Suprapubic skin (tissue), 4 donors: ENCODE measurements at places on chromosomes 11 and 22.

DNA sequence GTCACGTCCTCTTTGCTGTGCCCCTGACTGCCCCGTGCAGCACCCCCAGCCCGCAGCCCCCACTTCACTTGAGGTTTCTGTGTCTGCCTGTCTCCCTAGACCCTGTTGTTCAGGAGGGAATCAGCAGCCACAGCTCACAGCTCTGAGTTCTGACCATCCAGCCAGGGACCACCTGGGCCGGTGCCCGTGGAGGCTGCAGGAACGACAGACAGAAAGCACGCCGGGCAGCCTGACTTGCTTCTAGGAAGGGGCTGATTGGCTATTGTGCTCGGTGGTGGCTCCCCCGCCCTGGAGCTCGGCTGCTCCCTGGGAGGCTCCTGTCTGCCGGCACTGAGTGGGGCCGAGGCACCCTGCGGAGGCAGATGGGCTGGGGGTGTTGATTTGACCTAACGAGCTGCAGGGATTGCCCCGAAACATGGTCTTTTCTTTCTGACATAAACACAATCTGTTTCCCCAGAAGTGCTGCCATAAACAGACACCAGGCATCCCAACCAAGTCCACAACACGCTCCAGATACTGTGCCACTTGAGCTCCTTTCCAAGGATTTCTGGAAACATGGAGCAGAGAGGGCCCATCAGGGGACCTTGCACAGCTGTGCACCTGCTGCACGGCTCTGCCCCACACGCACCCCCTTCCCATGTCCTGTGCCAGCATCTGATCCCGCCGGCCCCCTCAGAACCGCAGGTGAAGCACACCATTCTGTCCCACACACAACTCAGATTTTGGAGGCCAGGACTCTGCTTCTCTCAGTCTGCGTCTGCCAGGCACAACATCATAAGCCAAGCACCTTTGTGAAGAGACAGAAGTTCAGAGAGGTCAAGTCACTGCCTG lies 855.9 kb downstream of the TBC1D22A start:
- peak; percentile 68 for DNase-seq

GRCh38 chr22:24601217-24602104 lies 1.5 kb upstream of the GGT1 start:
- peak; percentile 62 for DNase-seq

DNA sequence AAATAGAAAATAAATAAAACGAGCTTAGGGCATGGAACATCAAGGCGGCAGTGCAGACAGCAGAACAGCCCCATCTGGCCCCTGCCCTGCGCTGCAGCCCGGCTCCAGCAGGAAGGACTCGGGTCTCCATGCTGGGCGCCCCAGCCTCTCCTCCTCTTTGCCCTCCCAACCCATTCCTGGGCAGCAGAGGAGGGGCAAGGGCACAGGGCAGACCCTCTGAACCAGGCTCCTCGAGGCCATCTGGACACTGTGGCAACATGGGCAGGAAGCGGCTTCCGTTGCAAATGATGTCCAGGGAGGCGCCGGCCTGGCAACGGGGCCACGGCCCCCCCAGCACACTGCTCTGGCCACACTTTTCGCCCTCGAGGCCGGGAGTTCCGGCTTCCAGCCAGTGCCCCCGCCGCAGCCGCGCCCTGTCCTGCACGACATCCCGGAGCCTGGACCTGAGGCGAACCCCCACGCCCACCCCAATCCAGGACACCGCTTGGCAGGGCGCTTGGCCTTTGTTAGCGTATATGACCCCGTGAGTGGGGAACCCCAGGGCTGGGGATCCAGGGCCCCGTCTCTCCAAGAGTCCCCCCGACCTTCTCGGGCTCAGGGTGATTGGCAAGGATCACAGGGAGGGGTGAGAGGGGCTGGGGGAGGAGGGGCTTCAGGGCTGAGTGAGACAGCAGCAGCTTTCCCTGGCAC lies 192.1 kb downstream of the IGLL1 start:
- no peak for DNase-seq

DNA sequence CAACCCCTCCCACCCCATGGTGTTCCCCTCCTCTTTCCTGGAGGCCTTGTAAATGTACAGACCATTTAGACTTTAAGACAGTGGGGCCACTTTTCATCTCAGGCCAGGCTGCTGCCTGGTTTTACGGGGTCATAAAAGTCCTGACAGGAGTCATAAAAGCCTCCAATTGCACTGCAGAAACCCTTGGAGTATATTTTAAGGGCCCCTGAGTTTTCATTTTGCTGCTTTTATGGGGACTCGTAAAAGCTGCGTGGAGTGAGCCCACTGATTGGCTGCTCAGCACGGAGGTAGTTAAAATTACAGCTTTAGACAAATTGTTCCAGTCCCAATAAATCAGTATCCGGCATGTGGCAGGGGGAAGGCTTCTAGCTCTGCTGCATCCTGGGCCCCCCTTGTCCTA lies 627.6 kb downstream of the NTM start:
- no peak for DNase-seq

DNA sequence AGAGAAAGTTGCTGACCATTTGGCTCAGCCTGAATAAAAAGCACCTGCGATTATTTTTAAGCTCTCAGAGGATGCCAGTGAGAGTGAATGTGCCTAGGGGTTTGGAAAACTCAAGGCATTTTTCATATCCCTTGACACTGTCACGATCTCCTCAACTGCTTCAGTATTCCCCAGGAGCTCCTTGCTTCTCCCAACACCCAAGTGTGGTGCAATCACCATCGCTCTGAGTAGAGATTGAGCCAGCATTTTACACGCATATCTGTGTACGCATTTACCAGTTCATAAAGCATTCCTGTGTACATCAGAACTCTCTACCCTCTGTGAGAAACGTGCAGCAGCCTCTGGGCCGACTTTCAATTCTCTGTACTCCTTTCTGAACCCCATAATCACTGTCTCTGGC lies 1.3 kb downstream of the SRRD start:
- DNase-seq, result no peak

GRCh38 chr11:106014620-106015019 lies 7.4 kb downstream of the MSANTD4 start:
- DNase-seq, result no peak

GRCh38 chr22:38310518-38311322 lies 6.5 kb downstream of the CSNK1E start:
- no peak for DNase-seq

DNA sequence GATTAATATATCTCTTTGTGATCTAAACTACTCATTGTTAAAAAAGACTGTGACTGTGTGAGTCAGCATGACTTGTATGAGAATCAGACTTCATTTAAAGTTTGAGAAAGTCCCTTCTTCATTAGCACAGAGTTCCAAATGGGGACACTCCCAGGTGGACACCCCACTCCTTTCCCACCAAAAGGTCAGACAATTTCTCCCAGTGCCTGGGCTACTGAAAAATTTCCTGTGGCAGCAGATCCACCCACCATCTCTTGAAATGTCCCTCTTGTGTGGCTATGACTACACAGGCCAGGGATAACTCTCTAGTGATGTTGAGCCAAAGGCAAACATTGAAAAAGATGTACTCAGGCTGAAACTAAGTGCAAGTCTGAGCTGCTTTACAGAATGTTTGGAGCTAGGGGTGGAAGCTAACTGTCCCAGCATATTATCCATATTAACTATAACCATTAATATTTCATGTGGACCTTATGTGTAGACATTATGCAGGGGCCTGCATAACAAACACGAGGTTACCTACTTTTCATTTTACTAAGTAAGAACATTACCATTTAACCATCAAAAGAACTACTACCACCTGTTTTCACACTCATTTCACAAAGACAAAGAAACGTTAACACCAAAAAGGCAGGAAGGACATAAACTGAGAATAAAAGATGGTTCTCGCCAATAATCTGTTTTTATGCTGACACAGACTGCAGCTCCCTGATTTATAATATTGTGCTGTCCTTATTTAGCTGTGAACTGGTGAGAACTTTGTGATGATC lies 44.8 kb downstream of the MMP20 start:
- DNase-seq, result no peak

- no peak for DNase-seq
Measured at GRCh38 chr11:36394056-36394455, 98.0 kb downstream of the PRR5L start.

DNA sequence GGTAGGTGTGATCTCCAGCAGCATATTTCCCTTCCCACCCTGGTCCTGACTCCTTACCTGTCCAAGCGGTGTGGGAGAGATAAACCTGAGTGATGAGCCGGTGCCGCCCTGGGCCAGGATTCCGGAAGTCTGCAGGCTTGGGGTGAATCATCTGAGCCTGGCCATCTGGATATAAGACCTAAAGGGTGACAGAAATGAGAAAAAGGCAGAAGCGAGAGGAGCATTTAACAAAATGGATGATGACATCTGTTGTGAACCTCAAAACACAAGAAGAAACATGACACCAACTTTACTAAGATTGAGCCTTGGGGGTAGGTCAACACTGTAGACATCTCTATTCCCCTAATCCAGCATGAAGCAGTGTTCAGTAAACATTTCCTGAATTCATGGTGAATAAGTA lies 62.8 kb downstream of the AAMDC start:
- no peak for DNase-seq

DNA sequence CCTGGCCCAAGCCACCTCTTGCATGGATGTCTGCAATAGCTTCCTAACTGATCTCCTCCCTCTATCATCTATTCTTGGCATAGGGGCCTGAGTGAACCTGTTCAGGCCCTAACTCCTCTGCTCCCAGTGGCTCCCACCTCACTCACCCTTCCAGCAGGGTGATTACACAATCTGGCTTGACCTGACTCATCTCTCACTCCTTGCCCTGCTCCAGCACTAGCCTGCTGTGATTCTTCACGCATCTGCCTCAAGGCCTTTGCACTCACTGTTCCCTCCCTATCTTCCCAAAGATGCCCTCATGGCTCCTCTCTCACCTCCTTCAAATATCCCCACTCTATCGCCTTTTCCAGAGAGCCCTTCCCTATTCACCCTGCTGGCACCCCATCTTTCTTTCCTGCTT lies 10.5 kb downstream of the SCN4B start:
- DNase-seq, result no peak

DNA sequence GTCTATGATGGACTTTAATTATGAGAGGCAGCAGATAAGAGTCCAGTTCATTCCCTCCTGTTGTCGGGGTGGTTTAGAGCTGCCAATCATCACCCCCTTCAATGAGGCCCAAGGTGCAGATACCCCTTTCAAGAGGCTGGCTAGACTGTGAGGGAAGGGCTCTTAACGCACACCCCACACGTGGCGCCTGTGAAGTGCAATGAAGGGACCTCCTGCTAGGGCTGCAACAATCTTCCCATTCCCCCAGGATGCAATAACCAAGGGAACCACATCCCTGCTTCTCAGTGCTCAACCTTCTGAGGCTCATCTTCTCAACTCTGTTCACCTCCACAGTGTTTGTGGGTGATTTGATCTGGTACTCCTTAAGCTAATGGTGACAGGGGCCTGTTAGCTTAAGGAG lies 19.0 kb downstream of the TENM4 start:
- no peak for DNase-seq

DNA sequence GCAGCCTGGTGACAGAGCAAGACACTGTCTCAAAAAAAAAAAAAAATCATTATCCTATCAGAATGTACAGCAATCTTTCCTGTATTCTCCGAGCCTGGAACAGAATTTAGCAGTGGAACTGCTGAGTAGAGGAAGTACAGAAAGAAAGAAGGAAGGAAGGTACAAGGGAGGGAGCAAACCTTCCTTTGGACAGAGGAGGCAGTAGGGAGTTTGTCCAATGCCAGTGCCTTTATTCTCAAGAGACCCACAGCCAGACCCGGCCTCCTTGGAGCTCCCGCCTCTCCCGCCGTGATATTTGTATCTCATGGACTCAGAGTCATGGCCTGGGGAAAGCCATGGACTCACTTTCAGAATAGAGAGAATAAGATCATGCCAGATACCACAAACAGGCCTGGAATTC lies 37.7 kb upstream of the LRRC55 start:
- no peak for DNase-seq

DNA sequence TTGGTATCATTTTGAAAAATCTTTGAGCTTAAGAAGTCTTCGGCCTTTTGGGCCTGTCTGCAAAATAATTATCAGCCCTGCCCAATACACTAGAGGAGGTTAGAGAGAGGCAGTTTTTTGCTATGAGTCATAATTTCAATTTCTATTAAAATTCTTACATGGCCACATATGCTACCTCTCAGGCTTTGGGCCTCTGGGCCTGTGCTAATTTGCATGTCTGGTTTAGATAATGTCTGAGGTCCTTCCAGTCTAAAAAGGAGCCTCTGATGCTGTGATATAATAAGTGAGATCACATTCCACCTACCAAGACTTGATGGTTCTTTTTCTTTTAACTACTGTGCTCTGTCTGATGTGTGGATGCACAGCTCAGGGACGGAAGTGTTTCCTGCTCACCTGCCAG lies 70.8 kb downstream of the KCNJ1 start:
- no peak for DNase-seq

GRCh38 chr11:130161441-130162145 lies 2.0 kb downstream of the ST14 start:
- no peak for DNase-seq

- DNase-seq, result no peak
Measured at GRCh38 chr22:17562906-17563870, at the start of gene SLC25A18. Gene SLC25A18 (plus strand): TSS chr22:17563498. CDS start chr22:17579945, 16,447 bp downstream.

DNA sequence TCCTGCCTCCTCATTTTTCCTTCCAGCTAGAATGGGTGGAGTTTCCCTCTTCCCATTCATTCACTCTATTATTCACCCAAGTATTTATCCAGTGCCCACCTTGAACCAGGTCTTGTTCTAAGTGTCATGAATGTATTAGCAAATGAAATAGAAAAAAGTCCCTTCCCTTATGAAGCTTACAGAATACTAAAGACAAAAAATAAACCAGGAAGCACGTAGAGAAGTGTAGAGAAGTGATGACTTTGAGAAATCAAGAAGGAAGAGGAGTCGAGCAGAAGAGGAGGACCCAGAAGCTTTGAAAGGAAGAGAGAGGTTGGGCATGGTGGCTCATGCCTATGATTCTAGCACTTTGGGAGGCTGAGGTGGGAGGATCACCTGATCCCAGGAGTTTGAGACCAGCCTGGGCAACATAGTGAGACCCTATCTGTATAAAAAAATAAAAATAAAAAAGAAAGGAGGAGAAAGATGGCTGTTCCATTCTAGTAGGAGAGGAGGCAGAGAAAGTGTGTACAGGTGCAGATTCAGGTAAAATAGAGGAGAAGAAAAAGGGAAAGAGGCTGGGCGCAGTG lies 17.1 kb upstream of the SYVN1 start:
- DNase-seq, result peak; percentile 28

DNA sequence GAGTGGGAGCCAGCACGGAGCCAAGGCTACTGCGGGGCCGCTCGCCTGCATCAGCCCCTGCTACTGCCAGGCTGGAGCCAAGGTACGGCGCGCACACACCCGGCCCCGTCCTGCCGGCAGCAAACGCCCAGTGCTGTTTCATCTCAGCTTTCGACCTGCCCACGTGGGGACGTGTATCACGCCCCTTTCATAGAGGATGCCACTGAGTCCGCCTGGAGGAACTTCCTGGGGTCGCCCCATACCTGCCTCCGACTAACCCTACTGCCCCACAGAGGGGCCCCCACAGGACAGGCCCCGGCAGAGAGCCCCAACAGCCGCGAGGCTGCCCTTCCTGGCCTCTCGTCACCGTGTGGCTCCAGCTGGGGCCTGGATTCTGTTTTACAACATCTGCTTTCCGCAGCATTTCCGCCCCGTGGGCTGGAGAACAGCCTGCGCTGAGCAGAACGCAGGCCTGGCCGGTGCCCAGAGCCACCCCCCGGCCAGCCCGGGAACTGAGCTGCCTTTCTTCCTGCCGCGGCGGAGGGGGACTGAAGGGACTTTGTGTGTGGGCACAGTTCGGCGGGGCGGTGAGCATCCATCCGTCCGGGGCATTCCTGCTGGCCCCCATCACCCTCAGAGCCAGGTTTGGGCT lies 22.9 kb upstream of the ARHGAP8 start:
- DNase-seq, result no peak

GRCh38 chr22:42608823-42609361 lies 5.8 kb downstream of the POLDIP3 start:
- DNase-seq, result no peak

- no peak for DNase-seq
Measured at GRCh38 chr22:38240734-38241252, 32.0 kb downstream of the TMEM184B start.

- DNase-seq, result no peak
Measured at GRCh38 chr11:86205421-86206336, 38.9 kb upstream of the EED start.
